NCI-H1436 treated with DMSO at 0.1 percent for 48 hours (cell line): ENCODE measurements at places on chromosomes 2 and 18.

DNA sequence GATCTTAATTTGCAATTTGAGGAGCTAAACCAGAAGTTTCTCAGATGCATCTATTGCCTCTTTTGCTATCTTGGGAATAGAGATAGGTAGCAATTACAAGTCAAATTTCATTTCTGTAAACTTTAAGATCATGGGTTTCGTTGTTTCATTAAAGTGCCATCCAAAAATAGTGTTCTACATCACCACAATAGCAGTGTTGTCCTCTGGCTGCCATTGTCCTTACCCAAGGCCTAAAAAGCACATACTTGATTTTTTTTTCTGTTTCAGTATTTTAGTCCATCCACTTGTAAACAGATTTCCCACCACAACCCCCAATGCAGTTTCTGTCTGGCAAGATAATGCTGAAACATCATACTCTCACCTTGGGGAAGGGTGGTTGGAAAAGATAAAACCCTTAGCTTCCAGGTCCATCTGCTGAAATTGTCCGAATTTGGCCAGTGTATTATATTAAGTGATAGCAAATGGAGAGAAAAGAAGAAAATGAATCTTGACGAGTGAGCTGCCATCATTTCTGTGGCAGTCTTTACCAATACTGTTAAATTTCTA is 136.2 kb downstream of the LCLAT1 start:
- DNase-seq, result no peak

DNA sequence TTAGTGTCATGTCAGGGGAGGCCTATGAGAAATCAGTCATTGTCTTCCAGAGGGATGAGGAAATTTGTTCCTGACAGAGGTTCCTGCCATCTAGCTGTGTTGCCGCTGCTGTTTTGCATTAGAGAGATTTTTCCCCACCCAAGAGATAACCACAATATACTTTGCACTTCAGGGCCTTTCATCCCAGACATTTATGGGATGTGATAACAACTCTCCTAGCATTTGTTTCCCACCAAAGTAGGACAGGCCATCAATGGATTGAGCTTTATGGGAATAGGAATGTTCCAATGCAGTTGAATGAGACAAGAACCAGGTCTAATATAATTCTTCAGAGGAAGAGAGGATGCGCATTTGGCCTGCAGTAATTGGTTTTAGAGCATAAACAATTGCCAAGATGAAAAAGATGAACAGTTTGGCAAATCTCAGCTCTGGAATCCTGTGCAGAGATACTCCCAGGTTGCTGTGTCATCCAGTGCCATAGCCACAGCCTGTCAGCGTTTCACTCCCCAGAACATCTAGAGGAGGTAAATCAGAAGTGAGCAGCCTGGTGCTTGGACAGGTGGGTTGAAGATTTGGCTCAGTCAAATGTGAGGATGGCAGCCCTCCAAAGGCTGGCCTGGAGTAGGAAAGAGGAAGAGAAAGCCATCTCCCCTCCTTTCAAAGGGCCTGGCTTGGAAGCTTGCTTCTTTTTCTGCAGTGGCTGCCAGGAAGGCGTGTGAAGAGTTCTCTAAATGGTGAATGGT is 93.7 kb upstream of the SETBP1 start:
- no peak for DNase-seq

DNA sequence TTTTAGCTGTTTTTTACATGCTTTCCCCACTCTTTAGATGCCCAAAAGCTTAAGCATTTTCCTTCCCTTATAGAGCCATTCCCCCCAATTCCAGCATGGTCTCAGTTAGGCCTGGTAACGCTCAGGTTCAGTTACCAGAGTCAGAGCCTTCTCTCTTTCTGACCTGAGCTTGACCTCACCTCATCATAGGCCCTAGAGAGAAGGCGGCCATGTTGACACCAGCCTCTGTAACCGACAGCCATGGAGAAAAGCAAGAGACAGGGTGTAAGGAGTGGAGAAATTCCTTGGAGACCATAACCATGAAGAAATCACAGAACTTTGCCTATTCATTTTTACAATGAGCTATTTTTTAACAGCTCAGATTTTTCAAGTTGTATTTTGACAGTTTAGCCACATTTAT is 99.4 kb downstream of the RTN4 start:
- DNase-seq, result no peak

DNA sequence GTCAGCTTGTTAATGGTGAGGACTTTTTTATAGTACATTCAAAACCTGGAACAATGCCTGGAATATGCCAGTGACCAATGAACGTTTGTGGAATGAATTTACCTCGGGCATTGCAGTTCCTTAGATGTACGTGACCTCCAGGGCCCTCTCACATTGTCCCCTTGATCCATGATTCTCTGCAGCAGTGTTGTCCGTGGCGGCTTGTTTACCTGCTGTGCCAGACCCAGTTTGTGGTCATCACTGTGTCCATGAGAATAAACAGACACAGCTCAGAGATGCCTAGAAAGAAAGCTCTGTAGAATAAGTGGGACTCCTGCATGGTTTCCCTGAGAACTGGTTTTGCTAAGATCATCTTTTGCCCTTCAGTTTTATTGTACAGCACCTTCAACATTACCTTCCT is 1132.2 kb downstream of the DPP10 start:
- DNase-seq, result no peak

- no peak for DNase-seq
These were observed 28.7 kb upstream of the MGAT5 start for GRCh38 chr2:134225173-134225572.

DNA sequence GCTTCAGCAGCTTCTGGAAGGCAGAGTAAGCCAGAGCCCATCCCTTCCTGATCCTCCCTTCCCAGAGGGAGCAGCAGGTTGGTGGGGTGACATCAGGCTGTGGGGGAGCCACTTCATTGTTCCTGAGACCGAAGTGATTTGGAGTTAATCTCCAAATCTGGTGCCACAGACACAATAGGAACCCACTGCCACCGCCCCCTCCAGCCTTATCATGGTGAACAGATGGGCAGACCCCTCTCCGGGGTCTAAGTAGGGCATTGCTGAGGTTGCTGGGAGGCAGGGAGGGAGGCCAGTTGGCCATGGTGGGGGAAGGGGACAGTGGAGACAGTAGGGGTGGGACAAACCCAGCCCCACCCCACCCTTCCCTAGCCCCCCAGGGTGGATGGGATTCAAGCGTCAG is 25.6 kb upstream of the SLC35F6 start:
- no peak for DNase-seq

- no peak for DNase-seq
These were observed 119.0 kb downstream of the CERS6 start for GRCh38 chr2:168574856-168575630.

DNA sequence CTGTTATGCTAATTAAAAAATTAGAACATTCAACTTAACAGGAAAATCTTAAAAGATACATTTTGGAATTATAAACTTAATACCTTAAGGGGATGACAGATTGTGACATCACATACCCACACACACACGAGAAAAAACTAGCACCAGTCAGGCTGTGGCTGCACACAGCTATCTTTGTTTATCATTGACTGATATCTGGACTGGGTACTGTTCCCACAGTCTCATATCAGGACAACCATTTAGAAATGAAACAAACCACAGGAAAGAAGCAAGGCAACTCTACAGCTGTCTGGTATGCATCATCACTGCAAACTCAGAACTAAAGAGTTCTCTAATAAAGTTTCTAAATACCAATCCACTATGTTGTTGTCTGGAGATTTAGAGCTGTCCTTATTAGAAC is 210.9 kb upstream of the SMAD7 start:
- no peak for DNase-seq

DNA sequence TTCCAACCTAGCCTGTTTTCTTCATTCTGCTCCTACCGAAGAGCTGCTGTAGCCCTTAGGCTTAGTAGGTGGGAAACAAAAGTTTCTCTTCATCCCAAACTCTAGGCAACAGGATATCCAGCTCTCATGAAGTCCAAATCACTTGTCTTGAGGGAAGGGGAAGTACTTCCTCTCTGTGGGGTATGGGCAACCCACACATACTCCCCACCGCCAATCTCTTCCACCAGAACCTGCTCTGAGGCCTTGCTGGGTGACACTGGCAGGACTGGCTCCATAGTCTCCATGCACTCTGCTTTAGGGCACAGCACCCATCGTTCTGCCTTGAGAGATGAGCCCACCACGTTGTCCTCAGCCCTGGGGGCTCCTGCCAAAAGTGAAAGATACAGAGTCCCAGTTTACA is 173.0 kb downstream of the NCK2 start:
- no peak for DNase-seq

DNA sequence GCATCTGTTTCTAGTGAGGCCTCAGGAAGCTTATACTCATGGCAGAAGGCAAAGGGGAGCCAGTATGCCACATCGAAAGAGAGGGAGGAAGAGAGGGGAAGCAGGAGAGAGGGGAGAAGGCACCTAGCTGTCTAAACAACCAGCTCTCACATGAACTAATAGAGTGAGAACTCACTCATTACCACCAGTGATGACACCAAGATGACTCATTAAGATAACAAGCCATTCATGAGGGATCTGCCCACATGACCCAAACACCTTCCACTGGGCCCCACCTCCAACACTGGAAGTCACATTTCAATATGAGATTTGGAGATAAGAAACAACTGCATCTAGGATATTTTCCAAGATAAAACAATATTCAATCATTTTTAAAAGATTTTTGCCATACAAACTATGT is 753.9 kb upstream of the ZEB2 start:
- no peak for DNase-seq

- no peak for DNase-seq
These were observed 5.8 kb upstream of the STAMBP start for GRCh38 chr2:73822991-73823390.

DNA sequence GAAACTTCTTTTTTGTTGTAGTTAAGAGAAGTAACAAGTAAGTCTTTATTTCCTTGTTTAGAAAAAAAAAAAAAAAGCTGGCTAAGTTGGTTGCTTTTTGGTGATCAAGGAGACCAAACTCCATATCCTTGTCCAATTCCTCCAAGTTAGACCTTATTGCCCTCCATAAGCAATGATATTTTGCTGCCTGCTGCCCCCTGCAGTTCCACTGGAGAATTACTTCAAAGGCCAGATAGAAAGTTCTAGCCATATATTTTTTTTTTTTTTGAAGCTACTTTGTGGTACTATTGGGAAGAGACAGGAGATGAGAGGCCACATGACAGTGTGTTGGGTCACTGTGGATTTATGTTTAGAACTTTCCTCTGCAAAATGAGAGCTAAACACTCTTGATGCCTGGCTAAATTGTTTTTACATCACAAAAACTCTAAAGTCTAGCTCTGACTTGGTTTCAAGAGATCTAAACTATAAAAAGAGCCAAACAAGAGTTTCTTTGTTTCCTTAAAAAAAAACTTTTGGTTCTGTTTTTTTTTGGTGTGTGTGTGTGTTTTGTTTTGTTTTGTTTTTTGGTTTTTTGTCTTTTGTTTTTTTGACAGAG is 80.7 kb upstream of the RASGRP3 start:
- DNase-seq, result no peak

- no peak for DNase-seq
These were observed 961 bp downstream of the GEN1 start for GRCh38 chr2:17754773-17755425.

- no peak for DNase-seq
These were observed 210.5 kb downstream of the HDAC4 start for GRCh38 chr2:239190361-239190760.

DNA sequence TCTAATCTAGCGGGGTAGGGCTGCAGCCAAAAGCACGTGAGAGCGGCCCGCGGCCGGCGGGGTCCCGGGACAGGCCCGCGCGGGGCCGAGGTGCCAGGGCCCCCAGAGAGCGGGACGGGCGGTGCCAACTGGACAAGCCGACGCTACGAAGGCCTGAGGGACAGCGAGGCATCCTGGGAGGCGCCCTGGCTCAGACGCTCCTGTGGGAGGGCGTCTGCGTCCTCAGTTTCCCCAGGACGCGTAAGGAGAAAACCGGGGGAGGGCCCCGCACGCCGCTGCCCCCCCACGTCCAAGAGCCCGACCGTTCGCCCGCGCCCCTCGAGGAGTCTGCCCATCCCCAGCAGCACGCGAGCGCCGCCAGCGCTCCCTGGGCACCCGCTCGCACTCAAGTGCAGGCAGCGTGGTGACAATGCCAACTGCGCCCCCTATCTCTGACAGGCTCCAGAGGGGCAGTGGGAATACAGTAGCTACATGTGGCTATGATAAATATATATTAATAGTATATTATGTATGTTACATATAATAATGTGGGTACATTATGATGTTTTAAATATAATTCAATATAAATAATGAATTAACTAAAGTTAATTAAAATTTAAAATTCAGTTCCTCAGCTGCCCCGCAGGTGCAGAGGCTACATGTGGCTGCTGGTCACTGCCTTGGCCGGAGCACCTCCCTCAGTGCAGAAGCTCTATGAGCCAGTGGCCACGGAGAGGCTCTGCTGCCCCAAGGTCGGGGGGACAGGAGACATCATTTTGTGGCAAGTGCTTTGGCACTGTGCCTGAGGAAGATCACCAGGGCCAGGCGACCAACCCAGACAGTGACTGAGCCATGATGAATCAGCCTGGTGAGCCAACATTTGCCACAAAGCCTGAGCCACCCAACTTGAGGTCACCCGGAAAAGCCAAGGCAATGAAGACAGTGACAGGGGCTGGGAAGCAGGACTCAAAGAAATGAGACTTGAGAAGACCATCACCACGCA is 5.5 kb upstream of the SFT2D3 start:
- no peak for DNase-seq

DNA sequence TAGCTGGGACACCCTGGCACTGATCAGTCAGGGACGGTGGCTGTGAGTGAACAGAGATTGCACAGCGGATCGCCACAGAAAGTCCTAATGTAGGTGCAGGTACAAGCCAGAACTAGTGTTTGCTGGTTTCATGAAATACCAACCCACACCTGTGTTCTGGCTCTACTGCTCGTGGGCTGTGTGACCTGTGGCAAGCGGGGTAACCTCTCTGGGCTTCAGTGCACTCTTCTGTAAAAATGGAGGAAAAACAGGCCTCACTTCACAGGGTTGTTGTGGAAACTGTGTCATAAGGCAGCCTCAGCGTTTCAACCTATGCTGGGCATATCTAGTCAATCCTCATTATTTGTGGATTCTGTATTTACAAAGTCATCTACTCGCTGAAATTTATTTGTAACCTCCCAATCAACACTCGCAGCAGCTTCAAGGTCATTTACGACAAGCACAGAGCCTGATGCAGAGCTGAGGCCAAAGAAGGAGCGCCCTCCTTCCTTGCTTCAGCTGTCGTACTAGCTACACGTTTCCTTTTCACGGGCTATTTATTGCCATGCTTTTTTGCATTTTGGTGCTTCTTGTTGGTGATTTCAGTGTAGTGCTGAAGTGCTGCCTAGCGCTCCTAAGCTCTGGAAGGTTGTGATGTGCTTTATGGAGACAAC is 30.0 kb downstream of the GPR45 start:
- no peak for DNase-seq

- no peak for DNase-seq
These were observed 419.3 kb downstream of the SPAG16 start for GRCh38 chr2:213703406-213704098.

DNA sequence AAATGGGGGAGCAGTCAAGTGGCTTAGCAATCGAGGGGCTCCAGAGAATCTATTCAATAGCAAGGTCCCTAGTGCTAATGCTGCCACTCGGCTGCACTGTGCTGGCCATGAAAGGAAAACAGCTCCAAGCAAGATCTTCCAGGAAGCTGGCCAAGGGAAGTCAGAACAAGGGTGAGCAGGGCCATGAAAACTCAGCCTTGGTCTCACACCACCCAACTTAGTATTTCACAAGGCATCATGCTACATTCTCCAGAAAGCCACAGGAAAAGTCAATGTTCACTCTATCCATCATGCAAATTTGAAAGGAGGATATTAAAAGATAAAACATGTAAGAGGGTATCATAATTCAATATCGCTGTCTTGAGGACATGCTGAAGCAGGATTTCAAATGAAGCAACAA is 35.7 kb downstream of the NRP2 start:
- DNase-seq, result no peak
